CD4-positive, alpha-beta memory T cell (primary cell): ENCODE measurements at places on chromosomes 11 and 22. TPM values are rescaled to one million over a fixed set of nuclear protein-coding genes. Genes with fewer than 3 reads are reported as not detected.

The NFAM1 gene
- total RNA-seq: 0.29 TPM

The LIF gene
- total RNA-seq: 0.58 TPM

The ALKBH3 gene
- 39.6 TPM for total RNA-seq

The NUP160 gene
- total RNA-seq: 57.6 TPM
